ENCODE measurements at places on chromosomes 1 and 21.

DNA sequence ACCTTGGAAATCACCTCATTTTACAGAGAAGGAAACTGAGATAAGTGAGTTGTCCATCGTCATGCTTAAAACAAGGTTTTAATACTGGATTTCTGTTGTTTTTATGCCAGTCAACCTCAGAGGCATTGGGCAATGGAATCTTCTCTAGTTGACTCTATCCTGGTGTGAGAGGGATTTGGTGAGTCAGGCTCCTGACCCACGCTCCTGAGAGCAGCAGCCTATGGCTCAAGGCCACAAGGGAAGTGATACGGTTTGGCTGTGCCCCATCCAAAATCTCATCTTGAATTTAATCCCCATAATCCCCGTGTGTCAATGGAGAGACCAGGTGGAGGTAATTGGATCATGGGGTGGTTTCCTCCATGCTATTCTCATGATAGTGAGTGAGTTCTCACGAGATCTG lies 90.1 kb downstream of the TLR5 start:
- no peak for DNase-seq

- peak; percentile 10 for DNase-seq
Observed at GRCh38 chr1:63523738-63524137, 413 bp downstream of the EFCAB7 start.

DNA sequence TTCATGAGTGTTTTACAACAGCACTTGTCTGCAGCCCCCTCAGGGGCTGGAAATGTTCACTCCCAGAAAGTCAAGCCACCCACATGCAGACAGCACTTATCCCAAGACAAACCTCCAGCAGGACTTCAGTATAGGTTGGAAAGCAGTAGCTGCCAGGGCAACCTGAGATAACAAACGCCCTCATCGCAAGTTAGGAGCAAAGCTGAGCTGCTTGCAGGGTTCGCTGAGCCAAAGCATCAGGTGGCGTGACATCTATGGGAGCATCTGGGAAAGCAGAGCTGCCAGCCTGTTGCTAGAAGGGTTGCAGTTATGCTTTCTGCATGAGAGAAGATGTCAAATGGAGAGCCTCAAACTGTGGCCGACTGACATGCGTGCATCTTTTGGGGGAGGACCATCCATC lies 4.2 kb upstream of the STXBP3 start:
- no peak for DNase-seq

GRCh38 chr1:47842228-47842919 lies 154.8 kb downstream of the TRABD2B start:
- no peak for DNase-seq

GRCh38 chr21:27589781-27590180 lies 622.9 kb upstream of the ADAMTS5 start:
- no peak for DNase-seq

GRCh38 chr1:56360021-56360420 lies 219.3 kb downstream of the PLPP3 start:
- no peak for DNase-seq

GRCh38 chr1:201945157-201945556 lies 1.2 kb downstream of the LMOD1 start:
- no peak for DNase-seq

Data from NCI-H1417 treated with DMSO at 0.1 percent for 48 hours (cell line).